T-helper 2 cell (primary cell): ENCODE measurements at places on chromosomes 2 and 18.
A peak's percentile ranks its signal among the peaks of the same experiment; 100 is the strongest.

DNA sequence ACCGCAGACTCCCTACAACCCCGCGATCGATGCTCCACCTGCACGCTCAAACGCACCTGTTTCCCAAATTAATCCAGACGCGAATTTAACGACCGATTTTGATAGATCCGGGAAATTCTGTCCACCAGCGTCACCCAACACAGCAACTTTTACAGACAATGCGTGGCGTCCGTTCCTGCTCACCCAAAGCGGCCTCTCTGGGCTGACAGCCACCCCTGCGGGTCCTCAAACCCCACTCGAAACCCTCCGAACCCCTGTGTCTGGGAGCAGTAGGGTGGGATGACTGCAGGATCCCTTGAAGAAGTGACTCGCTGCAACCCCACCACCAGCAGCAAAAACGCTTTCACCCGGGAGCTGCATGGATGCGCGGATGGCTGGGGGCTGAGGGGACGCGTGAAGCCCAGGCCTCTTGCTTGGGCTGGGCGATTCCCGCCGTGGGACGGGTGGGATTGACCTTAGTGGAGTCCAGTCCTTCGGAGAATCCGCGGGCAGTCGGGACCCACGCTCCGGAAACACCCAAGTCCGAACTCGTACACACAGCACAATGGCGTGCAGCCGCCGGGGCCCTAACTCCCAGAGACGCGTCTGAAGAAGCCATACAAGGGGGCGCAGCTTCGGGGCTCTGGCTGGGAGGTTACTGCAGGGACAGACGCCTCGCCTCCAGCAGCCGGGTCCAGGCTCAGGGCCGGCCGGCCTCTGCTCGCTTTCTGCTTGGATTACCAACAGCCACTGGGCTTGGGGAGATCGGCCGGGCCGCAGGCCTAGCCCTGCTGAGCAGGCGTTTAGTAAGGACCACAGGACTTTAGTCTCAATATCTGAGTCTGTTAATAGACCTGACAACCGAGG, 31.1 kb upstream of the ATP6V1B1 start:
- DNase-seq: no peak

- no peak for DNase-seq
Observed at GRCh38 chr2:50397992-50398765, 633.8 kb downstream of the NRXN1 start.

DNA sequence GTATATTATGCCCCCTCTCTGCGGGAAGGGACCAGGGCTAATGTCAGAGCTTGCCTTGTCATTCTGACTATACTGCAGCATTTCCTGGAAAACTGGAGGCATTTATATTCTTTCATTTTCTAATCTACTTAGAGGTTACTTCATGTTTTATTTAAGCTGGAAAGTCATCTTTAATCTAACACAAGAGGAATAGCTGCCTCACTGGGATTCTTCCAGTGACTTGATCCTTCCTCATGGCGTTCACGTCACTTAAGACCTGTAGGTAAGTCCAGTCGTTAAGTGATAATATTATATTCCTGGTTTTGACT, 727.6 kb upstream of the DDX18 start:
- no peak for DNase-seq

GRCh38 chr2:159211447-159212396, 74.8 kb downstream of the WDSUB1 start:
- DNase-seq: no peak

DNA sequence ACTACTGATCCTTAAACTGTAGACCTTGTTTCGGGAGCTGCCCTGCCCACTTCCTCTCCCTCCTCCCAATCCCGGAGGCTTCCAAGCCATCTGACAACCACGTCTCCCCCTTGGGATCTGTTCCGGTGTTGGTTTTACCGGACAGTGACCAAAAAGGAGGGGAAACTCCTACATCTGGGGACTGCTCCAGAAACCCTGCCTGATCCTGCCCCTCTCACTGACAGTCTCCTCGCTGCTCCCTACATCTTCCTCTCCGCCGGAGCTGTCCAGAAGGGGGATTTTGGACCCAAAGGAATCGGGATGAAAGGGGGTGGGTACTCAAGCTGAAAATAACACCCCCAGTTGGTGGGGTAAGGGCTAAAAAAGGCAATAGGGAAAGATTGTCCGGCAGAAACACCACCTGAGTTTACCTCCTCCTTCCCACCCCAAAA, 1.5 kb downstream of the INO80D start:
- no peak for DNase-seq

DNA sequence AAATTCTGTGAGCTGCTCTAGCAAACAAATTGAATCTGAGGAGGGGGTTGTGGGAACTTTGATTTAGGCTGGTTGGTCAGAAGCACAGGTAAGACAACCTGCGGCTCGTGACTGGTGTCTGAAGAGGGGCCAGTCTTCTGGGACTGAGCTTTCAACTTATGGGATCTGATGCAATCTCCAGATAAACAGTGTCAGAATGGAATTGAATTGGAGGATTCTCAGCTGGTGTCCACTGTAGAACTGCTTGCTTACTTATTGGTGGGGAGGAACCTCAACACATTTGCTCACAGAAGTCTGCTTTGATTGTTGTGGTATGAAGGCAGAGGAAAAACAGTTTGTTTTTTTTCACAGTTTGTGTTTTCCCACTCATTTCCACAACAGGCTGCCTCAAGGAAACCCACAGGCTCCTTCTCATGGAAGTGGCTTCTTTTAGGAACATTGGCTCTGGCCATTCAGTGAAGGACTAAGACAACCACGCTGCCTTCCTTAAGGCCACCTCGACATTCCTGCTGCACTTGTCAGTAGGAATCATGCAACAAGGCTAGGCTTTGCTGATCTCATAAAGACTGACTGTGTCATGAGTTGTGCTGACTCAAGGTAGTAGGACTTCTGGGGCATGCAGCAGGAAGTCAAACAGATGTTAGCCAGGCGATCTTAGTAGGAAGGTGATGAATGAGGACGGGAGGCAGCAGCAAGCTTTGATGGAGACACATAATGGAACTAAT, 104.7 kb downstream of the TSN start:
- no peak for DNase-seq

DNA sequence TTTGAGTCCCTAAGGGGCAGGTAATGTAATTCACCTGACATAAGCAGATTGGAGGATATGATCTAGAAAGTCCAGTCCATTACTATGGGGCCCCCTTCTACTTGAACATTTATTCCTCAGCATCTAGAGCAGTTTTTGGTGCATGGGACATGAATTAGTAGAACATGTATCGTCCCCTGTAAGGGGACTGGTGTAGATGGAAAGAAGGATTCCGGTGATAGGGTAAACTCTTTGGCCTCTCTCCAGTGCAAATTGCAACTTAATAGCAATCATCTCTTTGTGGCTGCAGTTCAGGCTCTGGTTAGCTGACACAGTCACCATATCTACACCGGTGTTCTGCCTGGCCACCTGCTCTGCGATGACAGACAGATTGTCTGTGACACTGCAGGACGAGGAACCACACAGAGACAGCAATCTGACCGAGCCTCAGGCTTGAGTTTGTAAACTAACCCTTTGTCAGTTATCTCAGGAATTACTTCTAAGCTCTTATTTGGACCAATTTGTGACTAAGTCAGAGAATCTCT, 6.4 kb upstream of the SLC8A1 start:
- no peak for DNase-seq

- DNase-seq: no peak
Observed at GRCh38 chr2:200786423-200786822, 25.3 kb upstream of the BZW1 start.

- no peak for DNase-seq
Observed at GRCh38 chr2:143026411-143027054, 102.7 kb upstream of the ARHGAP15 start.

DNA sequence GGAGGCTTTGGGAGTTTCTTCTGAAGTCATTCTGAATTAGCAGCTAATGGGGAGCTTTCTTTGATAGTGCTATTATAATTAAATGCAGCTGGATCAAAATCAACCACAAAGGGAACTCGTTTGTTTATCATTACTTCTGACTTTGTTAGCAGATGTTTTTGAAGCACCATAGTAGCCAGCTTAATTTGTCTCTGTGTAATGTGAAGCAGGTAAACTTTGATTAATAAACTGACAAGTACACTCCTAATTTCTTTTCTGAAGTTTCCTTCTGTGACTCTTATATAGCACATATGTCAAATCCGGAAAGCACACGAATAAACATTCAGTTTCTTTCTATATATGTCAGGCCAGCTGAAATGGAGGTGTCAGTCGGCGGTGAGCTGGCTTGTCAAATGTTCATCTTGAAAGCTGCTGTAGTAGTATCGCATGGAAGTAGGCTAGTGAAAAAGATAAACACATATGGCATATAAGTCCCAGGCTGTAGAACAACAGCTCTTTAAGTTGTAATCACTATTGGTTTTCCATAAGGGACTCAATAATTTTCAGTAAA, 451.9 kb upstream of the ZEB2 start:
- DNase-seq: no peak

DNA sequence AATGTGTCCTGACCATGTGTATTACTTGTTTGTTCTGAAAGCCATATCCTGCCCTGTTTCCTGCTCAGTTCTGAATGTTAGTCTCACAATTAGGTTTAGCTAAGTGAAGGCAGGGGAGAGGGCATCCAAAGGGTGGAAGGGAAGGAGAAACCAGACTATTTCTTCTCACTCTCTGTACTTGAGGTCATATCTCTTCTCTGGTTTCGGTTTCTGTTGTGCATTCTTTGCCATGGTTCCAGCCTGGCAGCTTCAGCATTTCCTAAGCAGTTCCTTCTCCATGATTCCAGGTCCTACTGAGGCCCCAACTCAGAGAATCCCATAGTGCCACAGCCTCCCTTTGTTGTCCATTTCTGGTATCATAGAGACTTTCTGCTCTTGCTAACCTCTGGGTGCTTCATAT, 40.3 kb upstream of the HNMT start:
- DNase-seq: no peak

DNA sequence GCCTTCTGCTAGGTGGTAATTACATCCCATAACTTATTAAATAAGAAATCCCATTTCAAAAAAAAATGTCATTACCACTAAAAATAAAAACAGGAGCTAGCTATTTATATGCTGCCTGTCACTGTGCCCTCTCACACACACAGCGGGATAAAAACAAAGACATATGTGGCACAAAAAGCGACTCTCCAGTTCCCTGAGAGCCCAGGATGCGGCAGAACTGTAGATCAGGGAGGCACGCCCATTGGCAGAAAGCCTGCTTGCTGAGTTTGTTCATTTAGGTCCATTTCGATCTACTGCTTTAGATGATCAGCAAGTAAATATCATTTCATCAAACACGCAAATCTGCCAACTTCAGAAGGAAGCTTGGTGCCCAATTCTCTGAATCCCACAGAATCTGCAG, 124.4 kb downstream of the TMEM163 start:
- no peak for DNase-seq

DNA sequence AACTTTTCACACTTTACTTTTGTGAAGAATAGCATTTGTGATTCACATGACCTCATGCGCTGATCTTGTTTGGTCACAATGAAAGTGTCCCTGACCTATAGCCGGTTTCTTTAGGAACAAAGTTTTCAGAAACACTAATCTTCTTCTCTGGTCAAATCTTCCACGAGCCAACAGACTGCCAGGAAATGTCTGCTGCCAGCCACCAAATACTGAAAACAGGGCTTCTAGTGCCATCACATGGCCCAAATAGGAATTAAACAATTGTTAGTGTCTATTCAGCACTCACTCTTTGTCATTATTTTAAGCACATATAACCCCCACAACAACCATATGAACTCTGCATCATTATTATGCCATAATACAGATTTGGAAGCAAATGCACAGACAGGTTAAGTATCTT, 286.5 kb upstream of the SYT4 start:
- DNase-seq: no peak

- DNase-seq: no peak
Observed at GRCh38 chr2:151343073-151343472, 14.3 kb upstream of the TNFAIP6 start.

DNA sequence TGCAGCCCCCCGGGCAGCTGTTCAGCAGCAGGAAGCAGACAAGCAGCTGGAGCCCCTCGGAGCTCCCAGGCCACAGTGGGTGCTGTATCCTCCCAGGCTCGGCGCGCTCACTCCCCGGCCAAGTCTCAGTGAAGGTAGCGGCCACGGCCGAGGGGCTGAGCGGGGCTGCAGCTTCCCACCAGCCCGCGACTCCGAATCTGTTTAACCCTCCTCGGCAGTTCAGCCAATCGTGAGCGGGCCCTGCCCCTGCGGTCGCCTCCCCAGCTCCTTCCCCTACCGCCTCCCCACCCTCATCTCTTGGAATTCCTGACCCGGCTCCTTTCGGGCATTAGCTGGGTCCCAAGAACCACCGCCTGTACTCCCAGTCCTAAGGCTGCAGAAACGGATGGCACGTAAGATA, at the start of gene RESP18:
RESP18 (minus strand) TSS at position 203 of the 400 bp plus-strand sequence.
- no peak for DNase-seq

GRCh38 chr2:66872081-66872985, 437.4 kb downstream of the MEIS1 start:
- no peak for DNase-seq

GRCh38 chr2:128327180-128327964, 8.7 kb upstream of the HS6ST1 start:
- no peak for DNase-seq

GRCh38 chr2:75466708-75467311, 93.9 kb downstream of the EVA1A start:
- peak; percentile 4 for DNase-seq

DNA sequence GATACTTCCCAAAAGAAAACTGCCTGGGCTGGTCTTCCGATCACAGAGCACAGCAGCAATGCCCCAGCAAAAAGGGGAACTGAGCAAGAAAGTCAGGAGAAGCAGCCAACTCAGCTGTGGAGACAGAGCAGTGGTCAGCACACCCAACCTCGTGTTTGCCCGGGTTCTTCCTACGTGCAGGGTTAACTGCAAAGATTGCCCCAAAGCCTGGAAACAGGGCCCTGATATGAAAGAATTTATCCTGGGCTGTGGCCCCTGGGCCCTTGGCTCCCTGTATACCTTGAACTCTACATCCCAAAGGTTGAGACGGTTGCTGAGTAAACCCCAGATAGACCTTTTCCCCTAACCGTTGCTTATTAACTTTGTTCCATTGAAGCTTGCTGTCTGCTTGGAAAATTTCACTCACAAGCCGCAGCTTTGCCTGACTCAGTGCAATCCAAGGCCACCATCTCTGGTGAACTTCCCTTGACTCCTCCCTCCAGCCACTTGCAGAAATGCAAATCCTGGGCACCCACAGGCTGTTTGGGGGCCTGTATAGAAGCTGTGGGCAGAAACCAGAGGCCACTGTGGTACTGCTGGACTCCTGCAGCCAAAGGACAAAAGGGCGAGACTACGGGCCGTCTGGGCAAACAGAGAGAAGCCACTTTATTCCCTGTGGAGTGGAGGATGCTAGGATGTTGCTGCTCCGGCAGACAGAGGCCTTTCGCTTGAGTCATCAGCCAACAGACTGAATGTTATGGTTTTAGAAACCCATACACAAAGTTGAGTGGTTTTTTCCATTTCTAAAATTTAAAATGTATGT, 18.2 kb downstream of the NRP2 start:
- no peak for DNase-seq
